ENCODE measurements at places on chromosomes 12 and 14. TPM values are rescaled to one million over a fixed set of nuclear protein-coding genes. Genes with fewer than 3 reads are reported as not detected.

SYCP3 gene
- 0.24 TPM for total RNA-seq

AICDA gene
- 0.28 TPM for total RNA-seq

ARHGAP9 gene
- 12.7 TPM for total RNA-seq

NOVA1 gene
- 13.1 TPM for total RNA-seq

COX8C gene
- 0.52 TPM for total RNA-seq

PPFIA2 gene
- 22.6 TPM for total RNA-seq

FLRT2 gene
- 59.6 TPM for total RNA-seq

CCDC196 gene
- not detected for total RNA-seq

LMNTD1 gene
- not detected for total RNA-seq

NINJ2 gene
- 5.6 TPM for total RNA-seq

Measured in posterior vena cava (tissue), 2 donors.